Activated CD4-positive, alpha-beta T cell treated with anti-CD3 and anti-CD28 coated beads, Interleukin-2, Interleukin-4, amounts not matched to agents 100 ng/mL and 50 ng/mL, durations not matched to agents 16 hours and 8 hours (primary cell): ENCODE measurements at places on chromosomes 3 and 15.

GRCh38 chr3:46535746-46536145, 30.4 kb downstream of the LRRC2 start:
- no peak for DNase-seq

GRCh38 chr3:124273651-124274050, 281.7 kb upstream of the ROPN1 start:
- DNase-seq = no peak

DNA sequence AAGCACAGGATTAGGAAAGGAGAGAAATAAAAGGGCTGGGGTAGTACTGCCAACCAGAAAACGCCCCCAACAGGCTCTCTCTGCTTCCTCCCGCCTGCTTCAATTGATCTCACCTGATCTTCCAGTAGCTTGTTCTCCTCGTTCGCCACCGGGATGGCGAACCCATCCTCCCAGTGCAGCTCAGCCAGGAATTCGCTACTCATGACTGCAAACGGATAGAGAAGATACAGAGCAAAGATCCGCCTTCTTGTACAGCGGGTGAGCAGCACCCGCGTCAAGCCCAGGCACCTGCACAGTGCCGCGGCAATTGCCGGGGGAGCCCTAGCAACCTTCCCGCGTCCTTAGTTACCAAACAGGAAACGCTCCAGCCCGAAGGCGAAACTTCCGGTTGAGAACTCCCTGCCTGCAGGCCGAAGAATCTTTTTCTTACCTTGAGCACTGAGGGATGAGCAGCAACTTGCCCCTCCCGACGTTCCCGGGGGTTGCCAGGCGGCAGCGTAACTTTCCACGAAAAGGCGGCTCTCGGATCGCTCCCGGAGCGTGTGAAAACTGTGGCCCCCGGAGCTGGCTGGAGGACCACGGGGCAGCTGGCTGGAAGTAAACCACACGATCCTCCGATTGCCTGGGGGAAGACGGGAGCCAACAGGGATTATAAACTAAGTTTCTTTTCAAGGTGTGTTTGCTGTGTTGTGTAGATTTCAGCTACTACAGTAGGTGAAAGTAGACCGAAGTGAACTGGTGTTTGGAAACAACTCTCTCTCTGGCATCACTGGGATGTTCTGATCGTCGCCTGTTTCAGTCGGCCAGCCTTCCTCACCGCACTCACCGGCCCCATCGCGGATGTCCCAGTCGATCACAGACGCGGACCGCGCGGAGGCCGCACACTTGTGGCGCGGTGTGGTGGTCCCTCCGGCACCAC, at the start of gene CCDC39:
Gene CCDC39, minus strand, starts transcription at position 312 of the 919 bp plus-strand sequence. Its CDS starts 109 bp downstream, at position 203.
- peak; percentile 73 for DNase-seq

GRCh38 chr15:78988361-78988911, 43.6 kb upstream of the CTSH start:
- peak; percentile 15 for DNase-seq

DNA sequence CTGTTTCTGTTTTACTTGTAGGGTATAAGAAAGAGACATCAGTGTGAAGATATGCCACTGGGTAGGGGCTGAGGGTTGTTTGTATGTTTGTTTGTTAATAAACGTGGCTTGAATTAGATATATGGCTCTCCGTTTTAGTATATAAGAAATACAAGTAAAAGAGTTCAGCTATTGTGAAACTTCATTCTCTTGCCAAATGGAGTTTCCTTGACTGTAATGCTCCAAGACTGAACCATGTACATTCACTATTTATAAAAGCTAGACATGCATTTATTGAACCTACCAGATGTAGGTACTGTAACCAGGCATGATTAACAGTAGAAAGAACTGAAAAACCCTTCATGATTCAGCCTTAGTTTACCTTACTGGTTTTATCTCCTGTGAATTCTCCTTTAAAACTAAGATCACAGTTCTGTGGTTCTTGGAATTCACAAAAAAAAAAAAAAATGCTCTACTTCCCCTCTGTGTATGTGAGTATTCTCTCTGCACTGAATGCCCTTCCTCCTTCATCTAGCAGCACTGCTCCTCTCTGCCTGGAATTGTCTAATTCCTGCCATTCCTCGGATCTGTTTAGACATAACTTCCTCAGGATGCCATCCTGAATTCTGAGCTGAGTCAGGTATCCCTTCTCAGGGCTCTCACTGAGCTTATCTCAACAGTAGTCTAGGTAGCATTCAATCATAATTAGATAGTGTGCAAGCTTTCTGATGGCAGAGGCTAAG, 504.4 kb downstream of the FHIT start:
- DNase-seq = no peak

DNA sequence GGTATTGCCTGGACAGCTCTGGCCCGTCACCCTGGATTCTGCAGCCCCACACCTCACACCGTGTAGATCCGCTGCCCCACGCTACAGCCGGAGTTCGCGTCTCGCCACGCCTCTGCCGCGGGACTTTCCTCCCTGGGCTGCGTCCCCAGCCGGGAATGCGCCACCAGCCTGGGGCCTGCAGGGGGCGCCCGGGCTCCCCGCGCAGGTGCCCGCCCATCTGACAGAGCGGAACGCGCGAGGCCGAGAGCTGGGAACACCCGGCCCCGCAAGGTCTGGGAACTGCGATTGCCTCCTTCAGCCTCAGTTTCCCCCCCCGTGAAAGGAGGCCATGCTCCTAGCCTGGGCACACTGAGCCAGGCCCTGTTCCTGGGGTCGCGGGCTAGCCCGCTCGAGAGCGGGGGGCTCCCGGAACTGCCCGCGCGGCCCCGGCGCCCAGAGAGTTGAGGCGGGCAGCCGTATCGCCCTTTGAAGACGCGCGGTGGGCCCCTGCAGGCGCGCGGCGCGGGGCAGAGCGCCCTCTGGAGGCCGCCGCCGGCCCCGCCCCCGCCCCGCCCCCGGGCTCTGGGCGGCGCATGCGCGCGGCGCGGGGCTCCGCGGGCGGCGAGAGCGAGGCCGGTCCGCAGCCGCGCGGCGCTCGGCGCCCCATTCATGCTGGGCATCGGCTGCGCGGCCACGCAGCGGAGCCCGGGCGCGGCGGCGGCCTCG, at the start of gene PLXNA1:
Gene PLXNA1, plus strand, starts transcription at position 645 of the 705 bp plus-strand sequence. CDS start 5,479 bp downstream, outside the sequence.
- peak; percentile 84 for DNase-seq

DNA sequence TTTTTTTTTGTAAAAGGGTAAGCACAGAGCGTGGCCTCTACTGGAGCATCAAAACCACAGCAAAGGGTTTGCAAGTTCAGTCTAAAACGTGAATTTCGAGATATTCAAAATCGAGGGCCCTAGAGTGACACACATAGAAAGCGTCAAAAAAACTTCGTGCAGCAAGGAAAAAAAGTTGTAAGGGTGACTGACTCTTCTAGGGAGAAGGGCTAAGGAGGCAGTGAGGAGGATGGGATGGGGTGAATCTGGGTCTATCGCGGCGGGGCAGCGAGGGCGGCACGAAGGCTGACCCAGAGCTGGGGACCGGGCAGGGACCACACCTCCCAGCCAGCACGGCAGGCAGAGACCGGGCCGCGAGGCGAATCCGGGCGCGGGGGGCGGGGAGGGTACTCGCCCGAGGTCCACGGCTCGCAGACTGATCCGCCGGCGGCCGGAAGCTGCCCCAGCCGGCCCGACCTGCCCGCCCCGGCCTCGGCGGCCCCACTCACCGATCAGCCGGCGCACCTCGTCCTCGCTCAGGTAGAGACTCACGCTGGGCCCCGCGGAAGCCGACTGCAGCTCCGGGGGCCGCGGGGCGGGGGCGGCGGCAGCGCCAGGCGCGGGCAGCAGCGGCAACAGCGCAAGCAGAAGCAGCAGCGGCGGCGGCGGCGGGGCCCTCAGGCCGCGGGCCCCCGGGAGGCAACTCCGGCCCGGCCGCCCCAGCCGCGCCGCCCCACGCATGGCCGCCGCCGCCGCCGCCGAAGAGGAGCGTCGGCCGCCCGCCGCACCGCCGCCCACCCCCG, 533 bp downstream of the RYK start:
- peak; percentile 29 for DNase-seq
